ENCODE measurements at places on chromosomes 4 and X.
A peak's percentile ranks its signal among the peaks of the same experiment; 100 is the strongest.

DNA sequence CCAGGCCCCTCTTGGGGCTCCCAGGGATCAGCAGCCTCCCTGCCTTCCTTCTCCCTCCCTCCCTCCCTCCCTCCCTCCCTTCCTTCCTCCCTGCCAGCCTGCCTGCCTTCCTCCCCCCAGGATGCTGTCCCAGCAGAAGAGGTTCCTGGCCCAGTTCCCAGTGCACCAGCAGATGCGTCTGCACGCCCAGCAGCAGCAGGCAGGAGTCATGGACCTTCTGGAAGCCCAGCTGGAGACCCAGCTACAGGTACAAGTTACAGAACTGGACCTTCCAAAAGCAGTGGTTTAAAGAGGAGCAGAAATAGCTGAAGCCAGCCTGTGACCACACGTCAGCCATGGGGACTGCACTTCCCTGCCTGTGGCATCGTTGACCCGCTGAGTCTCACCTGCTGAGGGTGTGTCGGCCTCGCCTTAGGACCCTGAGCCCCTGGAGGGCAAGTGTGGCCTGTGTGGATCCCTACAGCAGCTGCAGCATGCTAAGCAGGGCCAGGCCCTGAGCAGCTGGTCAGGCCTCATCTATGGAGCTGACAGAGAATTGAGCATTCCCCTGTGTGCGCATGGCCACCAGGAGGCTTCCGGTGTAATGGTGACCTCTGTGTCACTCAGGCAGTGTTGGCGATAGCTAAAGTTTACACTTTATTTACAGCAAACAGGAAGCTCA, 84.7 kb downstream of the CRMP1 start:
- DNase-seq, result peak; percentile 67
- H3K27me3 ChIP-seq, result no peaks in the 10 kb centered on the region
- H3K4me1 ChIP-seq, result no peaks in the 10 kb centered on the region

DNA sequence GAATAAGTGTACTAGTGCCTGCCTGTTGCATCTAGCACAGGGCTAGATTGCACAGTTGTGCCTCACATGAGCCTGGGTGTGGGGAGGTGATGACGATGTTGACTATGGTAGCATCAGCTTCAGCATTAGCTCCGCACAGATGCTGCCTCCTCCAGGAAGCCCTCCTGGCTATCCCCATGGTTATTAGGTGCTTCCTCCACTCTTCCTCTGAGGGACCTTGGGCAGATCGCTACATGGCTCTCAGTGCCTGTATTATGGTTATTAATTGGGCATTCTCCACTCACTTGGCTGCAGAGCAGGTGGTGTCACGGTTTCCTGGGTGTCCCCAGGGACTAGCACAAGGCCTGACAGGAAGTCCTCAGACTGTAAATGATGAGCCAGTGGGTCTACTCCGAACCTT, 325.6 kb downstream of the ARHGAP10 start:
- H3K27ac ChIP-seq, result no peak overlapping the region
- no peak overlapping the region for H3K4me3 ChIP-seq
- no peak for DNase-seq
- H3K27me3 ChIP-seq, result no peaks in the 10 kb centered on the region
- H3K4me1 ChIP-seq, result peaks cover 6% of the 10 kb centered on the region
- H3K36me3 ChIP-seq, result no peaks in the 10 kb centered on the region

DNA sequence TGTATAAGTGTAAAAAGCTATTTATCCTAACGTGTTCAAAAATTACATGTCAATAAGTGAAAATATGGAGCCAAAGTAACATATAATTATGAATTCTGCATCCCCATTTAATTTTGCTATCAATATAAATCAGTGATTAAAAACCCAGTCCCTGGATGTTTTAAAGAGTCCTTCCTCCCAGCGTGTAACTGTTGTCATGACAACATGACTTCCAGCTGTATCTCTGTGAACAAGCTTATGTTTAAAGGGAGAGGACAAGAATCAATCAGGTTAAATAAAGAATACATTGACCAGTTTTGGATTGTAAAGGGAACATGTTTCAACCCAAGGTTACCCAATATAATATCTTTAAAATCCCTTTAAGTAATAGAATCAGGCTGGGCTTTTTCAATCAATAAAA, 219.7 kb downstream of the NSUN7 start:
- H3K27me3 ChIP-seq, result no peaks in the 10 kb centered on the region
- H3K27ac ChIP-seq, result no peak overlapping the region
- no peaks in the 10 kb centered on the region for H3K4me1 ChIP-seq
- DNase-seq, result no peak

DNA sequence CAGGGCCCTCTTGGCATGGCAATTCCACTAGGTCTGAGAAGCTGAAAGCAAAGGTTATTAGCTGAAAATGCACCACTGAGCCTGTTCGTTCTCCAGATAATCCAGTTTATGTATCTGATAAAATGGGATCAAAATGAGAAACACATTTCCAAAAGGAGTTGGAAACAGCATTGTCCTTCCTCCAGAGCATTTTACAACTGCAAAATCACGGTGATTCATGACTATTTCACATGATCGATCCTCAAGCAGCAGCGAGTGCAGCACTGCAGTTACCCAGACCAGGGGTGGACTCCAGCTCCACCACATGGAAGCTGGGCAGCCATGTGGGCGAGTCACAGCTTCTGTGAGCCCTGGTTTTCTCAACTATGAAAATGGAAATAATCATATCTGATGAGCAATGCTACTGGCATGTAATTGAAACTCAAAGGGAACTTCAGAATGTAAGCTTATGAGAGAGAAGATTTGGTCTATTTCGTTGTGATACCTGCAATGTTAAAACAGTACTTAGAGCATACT, 78.7 kb upstream of the MSX1 start:
- H3K27me3 ChIP-seq, result no peaks in the 10 kb centered on the region
- H3K27ac ChIP-seq, result no peak overlapping the region
- no peaks in the 10 kb centered on the region for H3K36me3 ChIP-seq
- no peaks in the 10 kb centered on the region for H3K4me1 ChIP-seq

GRCh38 chr4:73127839-73128453, 58.4 kb upstream of the COX18 start:
- H3K27ac ChIP-seq, result no peak overlapping the region
- no peak for DNase-seq
- no peaks in the 10 kb centered on the region for H3K27me3 ChIP-seq

All from spleen (tissue), 13 donors.